Stimulated activated CD8-positive, alpha-beta memory T cell treated with anti-CD3 and anti-CD28 coated beads, Interleukin-15, amount 100 ng/mL, for 4 hours (primary cell): ENCODE measurements at places on chromosomes 4 and X.

DNA sequence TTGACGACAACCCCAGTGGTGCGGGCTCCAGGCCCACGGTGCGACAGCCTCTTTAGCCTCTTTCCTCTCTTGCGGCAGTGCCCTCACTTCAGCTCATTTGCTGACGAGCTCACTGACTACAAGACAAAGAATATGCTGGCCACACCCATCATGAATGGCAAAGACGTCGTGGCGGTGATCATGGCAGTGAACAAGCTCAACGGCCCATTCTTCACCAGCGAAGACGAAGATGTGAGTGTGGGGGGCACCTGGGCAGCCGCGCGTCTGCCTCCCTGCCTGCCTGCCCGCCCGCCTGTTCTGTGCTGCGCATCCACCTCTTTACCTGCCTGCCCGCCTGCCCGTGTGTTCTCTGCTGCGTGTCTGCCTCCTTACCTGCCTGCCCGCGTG is 9.2 kb downstream of the PDE6B start:
- DNase-seq = no peak

GRCh38 chrX:26203561-26203960 is 11.3 kb downstream of the MAGEB6 start:
- DNase-seq = no peak

GRCh38 chrX:148540671-148541583 is 40.5 kb downstream of the AFF2 start:
- DNase-seq = no peak

- no peak for DNase-seq
Observed at GRCh38 chr4:158850371-158850770, 81.5 kb downstream of the FNIP2 start.

DNA sequence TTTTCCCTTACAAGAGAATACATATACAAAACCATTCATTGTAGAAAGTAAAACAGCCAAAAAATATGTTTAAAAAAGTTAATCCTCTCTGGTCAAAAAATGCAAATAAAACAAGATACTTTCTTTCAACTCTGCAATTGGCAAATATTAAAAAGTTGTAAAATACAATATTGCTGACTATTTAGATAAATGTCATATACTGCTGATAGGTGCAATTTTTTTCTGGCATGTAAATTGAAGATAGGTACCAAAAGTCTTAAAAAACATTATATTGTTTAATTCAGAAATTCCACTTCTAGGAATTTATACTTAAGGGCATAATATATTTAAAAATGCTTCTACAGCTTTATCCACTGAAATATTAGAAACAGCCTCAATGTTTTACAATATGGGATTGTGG is 66.4 kb upstream of the TLL1 start:
- DNase-seq = no peak
